Fibroblast of skin of right biceps (primary cell): ENCODE measurements at places on chromosomes 11 and 22.

GRCh38 chr11:8757533-8757932, 74.9 kb downstream of the RPL27A start:
- no peak for DNase-seq

- DNase-seq: no peak
Observed at GRCh38 chr11:68040957-68041591, 2.2 kb downstream of the TCIRG1 start.

DNA sequence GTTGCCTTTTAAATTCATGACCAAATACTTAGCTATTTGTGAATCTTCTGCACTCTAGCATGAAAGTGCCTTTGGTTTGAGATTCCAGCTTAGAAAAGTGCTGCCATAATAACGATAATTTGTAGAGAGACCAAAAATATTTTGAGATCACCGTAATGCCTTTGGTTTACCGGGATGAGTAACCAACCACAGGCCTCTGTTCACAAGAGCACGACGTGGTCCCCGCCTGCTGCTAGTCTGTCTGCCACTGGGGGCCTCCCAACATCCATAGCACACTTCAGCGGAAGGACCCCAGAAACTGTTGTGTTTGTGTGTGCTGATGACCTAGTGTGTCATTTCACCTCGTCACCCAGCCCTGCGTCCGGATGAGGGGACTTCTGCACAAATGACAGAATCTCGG, 67.0 kb upstream of the RASSF10 start:
- DNase-seq: peak; percentile 34

DNA sequence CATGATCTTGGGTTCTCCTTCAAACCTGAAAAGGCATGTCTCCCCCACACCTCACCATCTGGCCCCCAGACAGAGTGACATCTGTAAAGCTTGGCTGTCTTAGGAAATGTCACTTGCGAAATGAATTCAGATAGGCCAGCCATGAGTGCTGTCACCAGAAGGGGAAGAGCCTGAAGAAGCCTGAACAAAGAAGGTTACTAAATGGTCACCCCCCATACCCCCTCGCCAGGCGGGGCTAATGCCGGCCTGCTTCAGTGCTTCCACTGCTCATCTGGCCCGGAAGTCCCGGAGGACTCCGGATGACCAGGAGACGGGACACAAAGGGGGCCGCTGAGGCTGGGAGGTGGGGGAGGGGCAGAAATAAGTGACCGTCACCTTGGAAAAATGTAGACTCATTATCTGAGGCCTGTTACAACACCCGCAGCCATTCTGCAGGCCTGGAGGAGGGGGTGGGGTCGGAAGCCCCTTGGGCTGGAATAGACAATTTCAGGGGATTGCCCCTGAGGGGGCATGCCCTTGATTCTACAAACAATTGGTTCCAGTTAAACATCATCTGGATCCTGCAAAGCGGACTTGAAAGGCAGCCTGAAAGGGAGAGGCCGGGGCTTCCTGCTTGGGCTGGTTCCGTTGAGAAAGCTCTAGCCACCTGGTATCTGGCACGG, 43.2 kb downstream of the NAT10 start:
- DNase-seq: no peak

DNA sequence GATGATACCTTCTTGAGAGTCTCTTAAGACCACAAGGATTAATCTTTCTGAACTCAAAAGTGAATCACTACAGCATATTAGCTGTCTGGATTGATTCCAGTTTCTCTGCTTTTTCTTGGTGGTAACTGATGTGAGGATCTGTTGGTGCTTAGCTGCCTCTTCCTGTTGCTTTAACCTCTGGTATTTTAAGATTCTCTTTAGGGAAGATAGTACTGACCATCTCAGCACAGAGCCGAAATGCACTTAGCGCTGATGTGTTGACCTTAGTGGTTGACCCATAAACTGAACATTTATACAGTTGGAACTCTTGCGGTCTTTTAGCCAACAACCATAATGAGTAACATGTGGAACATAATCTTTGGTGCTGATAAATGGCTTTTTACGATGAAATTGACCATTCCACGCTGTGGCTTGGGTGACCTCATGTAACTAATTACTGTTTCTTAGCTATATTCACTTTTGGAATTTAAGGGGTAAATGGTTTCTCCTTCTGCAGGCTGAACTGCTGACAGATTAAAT, 33.7 kb downstream of the APLP2 start:
- DNase-seq: peak; percentile 91

- DNase-seq: peak; percentile 87
Observed at GRCh38 chr11:34331329-34331728, 26.5 kb downstream of the ABTB2 start.

GRCh38 chr11:36390963-36391471, 94.9 kb downstream of the PRR5L start:
- no peak for DNase-seq

DNA sequence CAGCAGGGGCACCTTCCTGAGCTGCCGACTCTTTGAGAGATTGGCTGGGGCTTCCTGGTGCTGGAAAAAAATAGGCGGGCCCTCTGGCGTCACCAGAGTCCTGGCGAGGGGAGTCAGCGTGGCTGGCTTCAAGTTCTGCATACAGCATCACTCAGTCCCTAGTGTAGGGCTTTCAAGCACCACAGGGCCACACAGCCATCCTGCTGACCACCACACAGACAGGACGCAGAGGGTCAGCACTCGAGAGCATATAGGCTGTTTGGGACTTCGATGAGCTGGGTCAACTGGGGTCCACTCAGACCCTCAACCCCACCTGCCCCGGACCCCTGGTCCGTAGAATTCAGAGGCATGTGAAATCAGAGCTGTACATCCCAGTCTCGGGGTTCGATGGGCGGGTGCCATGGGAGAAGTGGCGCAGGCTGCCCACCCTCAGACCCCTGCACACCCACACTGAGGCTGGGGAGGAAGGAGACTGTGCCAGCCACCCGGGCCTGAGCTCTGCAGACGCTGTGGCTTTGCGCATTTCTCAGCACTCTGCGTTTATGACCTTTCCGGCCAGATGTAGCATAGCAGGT, 1131.9 kb downstream of the BRD1 start:
- no peak for DNase-seq

DNA sequence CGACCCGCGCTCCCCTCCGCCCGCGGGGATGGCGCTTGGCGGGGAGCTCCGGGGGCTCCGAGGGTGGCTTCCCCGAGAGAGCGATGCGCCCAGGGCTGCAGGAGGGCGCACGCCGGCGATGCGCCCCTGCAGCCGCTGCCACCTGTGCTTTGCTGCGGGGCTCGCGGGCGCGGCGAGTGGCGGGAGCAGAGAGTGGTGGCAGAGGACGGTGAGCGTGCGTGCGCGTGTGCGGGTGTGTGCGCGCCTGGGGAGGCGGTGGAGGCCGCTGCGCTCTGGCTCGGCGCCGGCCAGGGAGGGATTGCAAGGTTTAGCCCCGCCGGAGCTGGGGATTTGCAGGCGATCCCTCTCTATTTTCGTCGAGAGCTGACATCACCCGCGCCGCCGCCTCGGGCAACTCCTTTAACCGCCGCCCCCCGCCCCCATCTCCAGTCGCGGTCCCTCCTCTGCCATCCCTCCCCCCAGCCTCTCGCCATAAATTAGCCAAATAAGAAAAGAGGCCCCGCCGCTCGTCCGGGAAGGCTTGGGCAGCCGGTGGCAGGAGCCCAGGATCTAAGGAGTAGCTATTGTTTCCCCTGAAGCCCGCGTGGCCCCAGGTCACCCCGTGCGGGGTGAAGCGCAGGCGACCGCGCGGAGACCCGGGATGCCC, at the start of gene SLC1A2:
SLC1A2 (minus strand) TSS at position 375 of the 646 bp plus-strand sequence. CDS start 592 bp downstream, outside the sequence.
- peak; percentile 60 for DNase-seq

DNA sequence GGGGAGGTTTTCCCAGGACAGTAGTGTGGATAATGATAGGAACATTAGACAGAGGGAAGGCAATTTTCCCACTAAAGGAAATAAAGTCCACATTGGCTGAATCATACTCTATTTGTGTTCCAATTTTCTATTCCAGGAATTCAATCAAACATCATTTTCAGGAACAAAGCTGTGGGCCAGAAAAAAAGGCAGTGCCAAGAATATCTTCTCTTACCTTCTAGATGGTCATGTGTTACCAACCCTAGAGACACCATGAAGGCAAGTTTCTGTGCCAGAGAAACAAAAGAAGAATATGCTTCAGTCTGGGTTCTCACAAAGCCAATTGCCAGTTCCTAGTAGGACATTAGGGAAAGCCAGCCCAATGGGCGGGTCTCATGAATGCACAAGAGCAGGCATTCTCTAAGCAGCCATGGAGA, 27.5 kb downstream of the LARGE2 start:
- no peak for DNase-seq

DNA sequence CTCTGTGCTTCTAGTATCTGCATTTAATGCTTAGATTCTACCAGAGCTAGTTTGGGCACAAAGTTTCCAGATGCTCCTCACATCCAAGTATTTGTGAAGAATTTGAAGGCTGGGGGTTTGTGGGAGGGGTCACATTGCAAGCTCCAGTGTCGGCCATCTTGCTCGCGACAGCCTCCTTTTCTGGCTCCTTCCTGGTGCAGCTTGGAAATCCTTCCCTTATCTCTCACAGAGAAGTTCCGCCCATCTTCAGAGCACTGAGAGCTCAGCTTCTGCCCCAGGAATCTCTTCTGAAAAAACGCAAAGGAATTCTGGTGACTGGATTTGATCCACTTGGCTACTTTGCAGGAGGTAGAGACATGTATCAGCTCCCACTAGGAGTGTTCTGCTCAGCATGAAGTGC, 497.5 kb downstream of the TBC1D22A start:
- DNase-seq: no peak

GRCh38 chr11:61551634-61552033, 29.2 kb downstream of the SYT7 start:
- DNase-seq: no peak

DNA sequence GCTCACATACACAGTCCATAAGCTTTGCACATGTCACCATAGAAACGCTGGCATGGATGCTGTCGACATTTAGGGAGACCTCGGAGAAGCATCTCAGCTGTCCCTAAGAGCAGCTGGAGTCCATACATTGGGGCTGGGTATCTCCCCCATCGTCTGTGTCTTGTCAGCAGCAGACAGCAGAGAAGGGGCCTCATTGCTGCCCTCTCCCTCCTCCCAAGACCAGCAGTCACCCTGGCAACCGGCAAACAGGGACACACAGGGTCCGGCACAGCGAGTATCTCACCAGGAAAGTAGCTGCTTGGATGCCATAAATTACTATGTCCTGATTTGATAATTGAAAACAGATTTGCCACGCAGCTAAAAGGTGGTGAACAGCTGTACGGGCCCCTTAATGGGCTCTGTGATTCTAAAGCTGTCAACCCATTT, 84.4 kb downstream of the CD44 start:
- DNase-seq: peak; percentile 94

DNA sequence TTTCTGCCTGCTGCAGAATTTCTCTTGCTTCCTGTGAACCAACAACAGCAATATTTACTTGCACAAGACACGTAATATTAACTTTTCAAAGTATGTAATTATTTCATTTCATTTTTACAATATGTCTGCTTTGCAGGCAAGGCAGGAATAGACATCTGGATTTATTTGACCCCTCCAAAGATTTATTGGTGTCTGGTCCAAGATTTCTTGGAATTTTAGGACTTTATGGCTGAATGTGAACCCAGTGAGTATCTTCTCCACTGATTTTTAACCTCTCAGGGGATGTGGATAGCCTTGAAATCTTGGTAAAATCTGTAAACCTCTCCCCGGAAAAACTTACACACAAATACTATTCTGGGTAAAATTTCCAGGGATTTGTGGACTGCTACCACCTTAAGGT, 61.5 kb downstream of the PKNOX2 start:
- no peak for DNase-seq

DNA sequence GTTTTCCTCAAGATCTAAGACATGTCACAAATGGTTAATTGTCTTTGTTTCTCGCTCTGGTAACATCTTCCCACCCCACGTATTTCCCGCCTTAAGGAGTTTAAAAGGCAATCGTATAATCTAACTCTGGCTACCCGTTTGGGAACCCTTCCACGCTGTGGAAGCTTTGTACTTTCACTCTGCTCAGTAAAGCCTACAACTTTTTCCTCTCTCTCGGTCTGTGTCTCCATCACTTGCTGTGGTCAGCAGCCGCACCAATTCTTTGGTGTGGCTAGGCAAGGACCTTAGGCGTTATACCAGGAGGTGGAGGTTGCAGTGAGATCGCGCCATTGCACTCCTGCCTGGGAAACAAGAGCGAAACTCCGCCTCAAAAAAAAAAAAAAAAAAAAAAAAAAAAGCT, 1430.1 kb downstream of the LRRC4C start:
- no peak for DNase-seq

DNA sequence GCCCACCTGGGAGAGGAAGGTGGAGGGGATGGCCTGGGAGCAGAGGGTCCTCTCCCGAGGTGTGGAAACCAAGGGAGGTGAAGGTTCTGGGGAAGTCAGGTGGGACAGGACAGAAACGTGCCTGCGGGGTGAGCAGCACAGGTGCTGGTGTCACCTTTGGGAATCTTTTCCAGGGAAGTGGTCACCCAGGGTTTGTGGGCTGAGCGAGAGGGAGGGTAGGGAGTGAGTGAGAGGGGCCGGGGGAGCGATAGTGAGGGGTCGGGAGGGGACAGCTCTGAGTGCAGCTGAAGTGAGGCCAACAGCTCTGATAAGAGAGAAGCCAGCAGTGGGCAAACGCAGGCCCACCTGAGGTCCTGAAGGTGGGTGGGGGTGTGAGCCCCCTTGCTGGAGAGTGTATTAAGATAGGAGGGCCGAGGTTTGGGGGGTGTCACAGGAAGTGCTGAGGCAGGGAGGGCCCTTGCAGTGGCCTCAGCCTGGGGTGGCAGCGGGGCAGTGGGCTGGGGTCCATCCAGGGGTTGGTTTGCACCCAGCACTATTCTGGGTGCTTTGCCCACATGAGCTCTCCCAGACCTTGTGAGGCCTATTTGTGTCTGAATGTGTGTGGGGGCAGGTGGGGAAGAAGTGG, 1.6 kb upstream of the SHANK3 start:
- DNase-seq: no peak

DNA sequence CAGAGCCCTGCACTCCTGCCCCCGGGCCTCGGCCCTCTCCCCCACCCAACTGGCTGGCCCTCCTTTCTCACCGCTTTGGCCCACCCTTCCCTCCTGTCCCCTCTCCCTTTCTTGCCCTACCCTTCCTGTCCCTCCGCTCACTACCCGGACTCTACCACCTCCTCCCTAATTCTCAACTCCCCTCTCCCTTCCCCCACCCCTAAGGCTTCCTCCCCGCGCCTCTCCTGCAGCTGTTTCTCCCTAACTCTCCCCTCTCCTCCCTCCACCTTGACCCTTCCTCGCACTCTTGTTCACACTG, 421 bp downstream of the SLC15A3 start:
- DNase-seq: no peak
